ENCODE measurements at places on chromosomes 12 and 14. TPM values are rescaled to one million over a fixed set of nuclear protein-coding genes. Genes with fewer than 3 reads are reported as not detected.

C1RL gene
- polyA plus RNA-seq: 5.6 TPM

PRIMA1 gene
- not detected for polyA plus RNA-seq

OTX2 gene
- not detected for polyA plus RNA-seq

B4GALNT3 gene
- not detected for polyA plus RNA-seq

RIPK3 gene
- 11.7 TPM for polyA plus RNA-seq

RFX4 gene
- polyA plus RNA-seq: not detected

SPIC gene
- polyA plus RNA-seq: not detected

WASHC4 gene
- polyA plus RNA-seq: 95.3 TPM

DNA sequence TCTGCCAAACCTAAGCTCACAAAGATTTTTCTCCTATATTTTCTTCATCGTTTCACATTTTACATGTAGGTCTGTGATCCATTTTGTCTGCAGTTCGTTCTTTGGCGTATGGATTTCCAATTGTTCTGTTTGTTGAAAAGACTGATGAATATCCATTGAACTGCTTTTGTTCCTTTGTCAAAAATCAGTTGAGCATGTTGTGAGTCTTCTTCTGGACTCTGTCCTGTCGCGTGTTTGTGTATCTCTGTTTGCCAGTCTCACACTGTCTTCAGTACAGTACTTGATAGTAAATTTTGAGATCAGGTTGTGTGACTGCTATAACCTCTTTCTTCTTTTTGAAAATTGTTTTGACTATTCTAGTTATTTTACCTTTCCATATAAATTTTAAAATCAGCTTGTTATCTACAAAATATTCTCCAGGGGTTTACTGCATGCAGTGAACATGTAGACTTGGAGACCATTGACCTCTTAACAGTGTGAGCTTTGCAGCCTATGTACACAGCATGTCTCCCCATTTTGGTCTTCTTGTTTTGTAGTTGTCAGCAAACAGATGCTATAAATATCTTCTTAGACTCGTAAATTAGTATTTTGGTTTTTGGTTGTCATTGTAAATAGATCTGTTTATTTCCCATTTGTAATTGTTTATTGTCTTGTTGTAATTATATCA, 94.0 kb upstream of the DYNC1H1 start:
- peaks cover 10% of the 10 kb centered on the region for H3K4me1 ChIP-seq
- H3K36me3 ChIP-seq: no peaks in the 10 kb centered on the region
- DNase-seq: no peak

GRCh38 chr14:42241101-42241500, 634.4 kb downstream of the LRFN5 start:
- no peak overlapping the region for H3K27ac ChIP-seq
- no peaks in the 10 kb centered on the region for H3K36me3 ChIP-seq
- no peak overlapping the region for H3K4me3 ChIP-seq
- H3K27me3 ChIP-seq: no peaks in the 10 kb centered on the region

- H3K4me1 ChIP-seq: no peaks in the 10 kb centered on the region
- no peak overlapping the region for H3K4me3 ChIP-seq
- no peaks in the 10 kb centered on the region for H3K36me3 ChIP-seq
Measured at GRCh38 chr12:41221491-41221890, 33.4 kb downstream of the PDZRN4 start.

DNA sequence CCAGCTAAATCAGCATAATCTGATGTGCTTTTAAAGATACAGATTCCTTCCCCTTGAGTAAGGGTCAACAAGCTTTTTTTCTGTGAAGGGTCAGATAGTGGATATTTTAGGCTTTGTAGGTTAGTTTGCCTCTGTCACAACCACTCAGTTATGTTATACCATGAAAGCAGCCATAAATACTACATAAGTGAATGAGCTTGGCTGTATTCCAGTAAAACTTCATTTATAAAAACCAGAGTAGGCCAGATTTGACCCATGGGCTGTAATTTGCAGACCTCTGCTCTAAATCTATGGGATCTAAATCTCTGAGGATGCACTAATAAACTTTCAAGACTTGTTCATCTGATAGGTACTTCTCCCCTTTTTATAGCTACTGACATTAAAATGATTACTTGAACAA, 47.7 kb downstream of the LEMD3 start:
- no peaks in the 10 kb centered on the region for H3K27me3 ChIP-seq
- no peak overlapping the region for H3K4me3 ChIP-seq
- H3K36me3 ChIP-seq: peaks cover 28% of the 10 kb centered on the region
- DNase-seq: no peak

DNA sequence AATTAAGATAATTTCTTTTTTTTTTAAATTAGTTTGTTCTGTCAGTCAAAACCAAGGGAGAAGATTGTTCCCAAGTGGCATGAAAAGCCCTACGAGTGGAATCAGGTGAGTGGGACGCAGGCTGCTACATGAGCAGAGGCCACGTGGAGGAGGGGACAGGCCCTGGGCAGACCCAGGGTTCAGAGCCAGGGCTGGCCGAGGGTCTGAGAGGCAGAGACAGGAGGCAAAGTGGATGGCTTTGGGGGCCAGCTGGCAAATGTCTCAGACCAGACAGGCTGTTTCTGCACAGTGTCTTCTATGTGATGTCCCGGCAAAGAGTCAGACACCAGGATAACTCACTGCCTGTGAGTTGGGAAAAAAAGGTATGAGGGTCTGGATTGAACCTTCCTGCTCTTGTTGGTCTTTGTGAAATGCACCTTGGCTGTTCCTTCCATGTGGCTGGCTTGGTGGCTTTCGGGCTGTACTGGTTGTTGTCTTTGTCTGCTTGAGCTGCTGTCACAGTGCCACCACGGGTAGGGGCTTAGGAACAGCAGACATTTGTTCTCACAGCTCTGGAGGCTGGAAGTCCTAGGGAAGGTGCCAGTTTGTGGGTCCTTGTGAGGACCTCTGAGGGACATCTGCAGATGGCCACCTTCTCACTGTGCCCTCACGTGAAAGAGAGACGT, 35.8 kb upstream of the ASPG start:
- H3K36me3 ChIP-seq: no peaks in the 10 kb centered on the region
- H3K27me3 ChIP-seq: no peaks in the 10 kb centered on the region
- no peak overlapping the region for H3K27ac ChIP-seq
- no peaks in the 10 kb centered on the region for H3K4me1 ChIP-seq

GRCh38 chr12:131116468-131117117, 162.9 kb downstream of the ADGRD1 start:
- H3K4me1 ChIP-seq: no peaks in the 10 kb centered on the region
- no peak overlapping the region for H3K4me3 ChIP-seq
- DNase-seq: no peak
- no peaks in the 10 kb centered on the region for H3K27me3 ChIP-seq
- no peaks in the 10 kb centered on the region for H3K36me3 ChIP-seq

DNA sequence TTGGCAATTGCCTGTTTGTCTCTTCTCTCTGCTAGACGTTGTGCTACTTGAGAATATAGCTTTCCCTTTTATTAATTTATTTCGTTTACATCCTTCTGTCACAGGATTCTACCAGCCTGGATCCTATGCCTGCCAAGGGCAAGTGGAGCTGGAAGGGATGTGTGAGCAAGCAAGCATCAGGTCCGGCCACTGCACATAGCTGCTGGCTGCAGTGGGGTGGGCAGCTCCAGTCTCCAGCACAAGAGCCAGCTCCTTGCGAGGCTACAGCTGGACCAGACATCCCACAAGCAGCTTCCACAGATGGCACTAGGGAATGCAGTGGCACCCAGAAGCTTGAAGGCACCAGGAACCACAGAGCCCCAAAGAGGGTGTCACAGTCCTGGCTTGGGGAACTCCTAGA, 225.0 kb downstream of the KCNC2 start:
- DNase-seq: no peak
- no peak overlapping the region for H3K27ac ChIP-seq
- H3K4me3 ChIP-seq: no peak overlapping the region
- no peaks in the 10 kb centered on the region for H3K4me1 ChIP-seq

DNA sequence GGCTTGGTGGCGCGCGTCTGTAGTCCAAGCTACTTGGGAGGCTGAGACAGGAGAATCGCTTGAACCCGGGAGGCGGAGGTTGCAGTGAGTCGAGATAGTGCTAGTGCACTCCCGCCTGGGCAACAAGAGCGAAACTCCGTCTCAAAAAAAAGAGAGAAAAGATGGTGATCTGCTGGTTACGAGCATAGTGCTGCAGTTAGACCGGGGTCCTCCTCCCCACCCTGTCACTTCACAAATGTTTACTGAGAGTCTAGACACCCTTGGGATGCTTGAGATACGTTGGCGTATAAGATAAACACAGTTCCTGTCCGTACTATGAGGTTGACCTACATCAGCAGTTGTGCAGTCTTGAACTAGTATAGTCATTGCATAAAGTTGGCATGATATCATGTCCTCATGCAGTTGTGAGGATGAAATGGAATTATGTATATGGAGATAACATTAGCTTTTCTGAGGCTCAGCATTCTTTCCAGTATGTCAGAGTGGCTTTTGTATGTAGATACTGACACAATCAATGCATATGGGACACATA, 787 bp downstream of the ACAD10 start:
- H3K4me1 ChIP-seq: peaks cover 18% of the 10 kb centered on the region
- H3K4me3 ChIP-seq: peak overlapping the region; percentile 95
- no peaks in the 10 kb centered on the region for H3K27me3 ChIP-seq
- H3K27ac ChIP-seq: peak overlapping the region; percentile 97
- peaks cover 18% of the 10 kb centered on the region for H3K36me3 ChIP-seq
- no peak for DNase-seq

- H3K27me3 ChIP-seq: peaks cover 4% of the 10 kb centered on the region
- no peaks in the 10 kb centered on the region for H3K36me3 ChIP-seq
- no peak overlapping the region for H3K27ac ChIP-seq
Measured at GRCh38 chr12:117580015-117580717, 218.7 kb upstream of the NOS1 start.

GRCh38 chr12:109228664-109229063, 80.4 kb downstream of the FOXN4 start:
- H3K36me3 ChIP-seq: peaks cover 5% of the 10 kb centered on the region
- no peak overlapping the region for H3K4me3 ChIP-seq
- no peak for DNase-seq
- H3K4me1 ChIP-seq: no peaks in the 10 kb centered on the region
- H3K27ac ChIP-seq: no peak overlapping the region

GRCh38 chr12:67442347-67442841, 173.2 kb downstream of the CAND1 start:
- no peaks in the 10 kb centered on the region for H3K36me3 ChIP-seq
- no peaks in the 10 kb centered on the region for H3K27me3 ChIP-seq
- no peaks in the 10 kb centered on the region for H3K4me1 ChIP-seq
- no peak for DNase-seq

- H3K36me3 ChIP-seq: peaks cover 5% of the 10 kb centered on the region
- H3K4me1 ChIP-seq: peaks cover 21% of the 10 kb centered on the region
- H3K4me3 ChIP-seq: no peak overlapping the region
Measured at GRCh38 chr12:123245678-123246077, 12.4 kb downstream of the MTRFR start.

- no peak overlapping the region for H3K4me3 ChIP-seq
- H3K27me3 ChIP-seq: no peaks in the 10 kb centered on the region
- H3K36me3 ChIP-seq: no peaks in the 10 kb centered on the region
- no peak overlapping the region for H3K27ac ChIP-seq
Measured at GRCh38 chr14:34507884-34508283, 31.6 kb downstream of the EAPP start.

- peaks cover 49% of the 10 kb centered on the region for H3K36me3 ChIP-seq
- H3K4me3 ChIP-seq: no peak overlapping the region
- peaks cover 22% of the 10 kb centered on the region for H3K4me1 ChIP-seq
- no peak overlapping the region for H3K27ac ChIP-seq
- H3K27me3 ChIP-seq: no peaks in the 10 kb centered on the region
Measured at GRCh38 chr14:68788275-68788995, 4.4 kb downstream of the ZFP36L1 start.

- H3K36me3 ChIP-seq: peaks cover 5% of the 10 kb centered on the region
- H3K27me3 ChIP-seq: no peaks in the 10 kb centered on the region
- no peak for DNase-seq
- H3K27ac ChIP-seq: no peak overlapping the region
- no peak overlapping the region for H3K4me3 ChIP-seq
- H3K4me1 ChIP-seq: no peaks in the 10 kb centered on the region
Measured at GRCh38 chr14:49702725-49703124, 9.8 kb downstream of the KLHDC1 start.

DNA sequence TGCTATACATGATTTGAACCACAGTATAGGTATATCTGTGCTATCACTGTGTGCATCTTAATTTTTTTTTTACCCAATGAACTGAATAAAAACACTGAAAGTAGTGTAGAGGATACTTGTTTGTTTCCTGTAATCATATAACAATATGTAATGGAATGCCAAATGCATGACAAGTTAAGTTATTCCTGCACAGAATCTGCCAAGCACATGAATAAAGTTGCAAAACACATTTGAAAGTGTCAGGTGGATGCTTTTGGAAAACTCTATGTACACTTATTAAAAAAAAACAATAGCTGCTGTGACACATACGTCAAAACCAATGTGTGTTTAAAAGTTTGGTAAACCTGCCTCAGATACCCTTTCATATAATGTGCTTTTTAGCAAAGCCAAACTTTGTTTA, 1638.1 kb upstream of the SEL1L start:
- H3K4me1 ChIP-seq: no peaks in the 10 kb centered on the region
- H3K4me3 ChIP-seq: no peak overlapping the region
- no peak overlapping the region for H3K27ac ChIP-seq
- H3K36me3 ChIP-seq: no peaks in the 10 kb centered on the region

GRCh38 chr12:50803230-50803875, 39.4 kb upstream of the TMPRSS12 start:
- no peak overlapping the region for H3K4me3 ChIP-seq
- H3K4me1 ChIP-seq: no peaks in the 10 kb centered on the region
- H3K27me3 ChIP-seq: no peaks in the 10 kb centered on the region
- no peak for DNase-seq

DNA sequence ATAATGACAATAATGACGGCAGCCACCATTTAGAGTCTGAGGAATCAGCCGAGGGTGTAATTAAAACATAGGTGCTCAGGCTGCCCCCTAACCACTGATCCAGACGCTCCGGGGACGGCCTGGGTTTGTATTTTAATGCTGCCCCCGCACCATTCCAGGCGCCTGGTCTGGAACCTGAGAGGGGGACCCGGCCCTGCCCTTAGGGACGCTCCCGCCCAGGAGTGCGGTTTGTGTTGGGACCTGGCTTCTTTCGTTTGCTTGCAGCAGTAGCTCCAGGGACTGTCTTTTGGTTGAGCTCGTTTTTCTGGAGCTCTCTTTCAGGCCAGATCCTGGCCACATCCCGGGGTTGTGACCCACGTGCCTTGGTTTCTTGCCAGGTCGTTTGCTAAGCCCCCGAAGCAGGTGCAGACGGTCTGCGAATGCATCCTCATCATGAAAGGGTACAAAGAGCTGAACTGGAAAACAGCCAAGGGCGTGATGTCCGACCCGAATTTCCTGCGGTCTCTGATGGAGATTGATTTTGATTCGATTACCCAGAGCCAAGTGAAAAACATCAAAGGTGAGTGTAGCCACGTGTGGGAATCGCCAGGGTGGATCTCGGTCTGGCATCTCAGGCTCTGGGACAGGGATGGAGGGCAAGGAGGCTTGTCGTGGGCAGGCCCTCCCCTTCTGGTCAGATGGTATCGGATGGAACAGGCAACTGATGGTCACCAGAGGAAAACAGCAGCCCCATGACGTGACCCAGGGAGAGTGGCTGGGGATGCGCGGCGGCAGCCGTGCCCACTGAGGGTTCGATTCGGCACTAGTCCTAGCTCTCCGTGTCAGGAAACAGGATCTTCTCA, 63.5 kb downstream of the CCDC92 start:
- H3K4me1 ChIP-seq: no peaks in the 10 kb centered on the region
- H3K27me3 ChIP-seq: no peaks in the 10 kb centered on the region
- H3K36me3 ChIP-seq: no peaks in the 10 kb centered on the region
- no peak for DNase-seq
- no peak overlapping the region for H3K27ac ChIP-seq

- H3K27me3 ChIP-seq: peaks cover 3% of the 10 kb centered on the region
- H3K4me1 ChIP-seq: no peaks in the 10 kb centered on the region
- H3K4me3 ChIP-seq: no peak overlapping the region
- DNase-seq: no peak
Measured at GRCh38 chr12:13661005-13661887, 320.2 kb downstream of the GRIN2B start.

Data from CD14-positive monocyte (primary cell).